ENCODE measurements at places on chromosomes 6 and 20.

- no peak for DNase-seq
Measured at GRCh38 chr20:57900226-57900905, 190.6 kb upstream of the PMEPA1 start.

- no peak for DNase-seq
Measured at GRCh38 chr6:128249429-128249828, 271.0 kb downstream of the PTPRK start.

DNA sequence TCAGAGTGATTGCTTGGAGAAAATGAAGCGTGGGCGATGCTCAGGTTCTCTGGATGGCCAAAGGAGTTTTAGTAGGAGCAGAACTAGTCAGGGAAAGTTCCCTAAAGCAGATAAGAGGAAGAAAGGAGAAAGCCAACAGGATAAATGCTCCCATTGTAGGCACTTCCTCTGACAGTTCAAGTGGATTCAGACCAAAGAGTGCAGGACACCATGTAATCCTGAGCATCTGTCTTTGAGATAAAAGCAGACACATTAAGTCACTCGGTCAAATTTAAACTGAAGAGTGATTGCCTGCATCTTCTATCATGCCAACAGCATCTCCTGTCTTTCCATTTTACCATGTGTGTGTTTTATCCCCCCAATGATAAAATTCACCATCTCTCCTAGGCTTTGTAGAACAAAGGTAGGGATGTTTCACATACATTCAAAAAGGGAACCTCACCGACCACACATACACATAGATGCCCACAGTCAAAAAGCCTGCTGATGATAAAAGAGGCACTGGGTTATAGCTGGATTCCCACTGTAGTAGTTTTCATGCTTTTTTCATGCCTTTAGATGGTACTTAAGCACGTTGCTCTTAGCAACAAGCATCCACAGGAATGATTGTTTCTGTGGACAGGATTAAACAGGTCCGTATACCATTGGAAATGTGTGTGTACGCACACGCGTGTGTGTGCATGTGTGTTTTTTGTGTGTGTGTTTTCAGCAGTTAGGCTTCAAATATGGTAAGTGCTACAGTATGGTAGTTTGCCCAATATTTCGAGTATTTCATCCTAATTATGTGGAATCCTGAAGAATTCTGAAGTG is 7.0 kb downstream of the GRIK2 start:
- no peak for DNase-seq

DNA sequence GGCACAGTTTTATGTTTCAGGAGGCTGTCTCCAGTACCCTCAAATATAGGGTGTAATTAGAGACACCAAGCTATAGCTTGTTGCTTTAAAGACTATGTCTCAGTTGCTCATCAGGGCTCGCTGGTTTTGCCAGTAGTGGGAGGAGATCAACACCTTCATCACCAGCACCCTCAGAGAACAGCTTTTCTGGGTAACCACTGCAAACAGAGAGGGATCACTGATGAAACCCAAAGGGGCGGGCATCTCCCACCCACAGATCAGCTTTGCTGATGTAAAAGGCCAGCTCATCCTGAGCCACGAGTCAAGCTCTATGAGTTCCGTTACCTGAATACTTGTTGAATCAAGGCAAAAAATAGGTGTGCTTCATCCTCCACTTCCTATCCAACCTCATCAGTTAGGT is 187.7 kb downstream of the AIG1 start:
- DNase-seq = no peak

DNA sequence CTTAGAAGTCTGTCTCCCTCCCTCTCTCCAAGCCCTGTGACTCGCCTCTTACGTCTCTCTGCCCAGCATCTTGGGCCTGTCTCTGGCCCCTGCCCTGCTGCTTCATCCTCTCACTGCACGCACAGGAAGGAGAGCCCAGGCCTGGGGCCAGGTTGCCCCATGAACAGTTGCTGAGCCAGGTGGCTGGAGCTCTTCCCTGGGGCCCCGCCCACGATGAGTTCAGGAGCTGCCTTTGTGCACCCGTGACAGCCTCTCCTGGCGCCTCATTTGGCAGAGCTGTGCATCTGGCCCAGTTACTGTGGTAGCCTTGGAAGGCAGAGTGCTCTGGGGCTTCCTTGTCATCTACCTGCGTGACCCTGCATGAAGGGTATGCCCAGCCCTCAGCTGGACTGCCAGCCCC is 44.5 kb downstream of the SLC52A3 start:
- DNase-seq = no peak

GRCh38 chr6:26170951-26171841 is 84.0 kb downstream of the HFE start:
- no peak for DNase-seq

DNA sequence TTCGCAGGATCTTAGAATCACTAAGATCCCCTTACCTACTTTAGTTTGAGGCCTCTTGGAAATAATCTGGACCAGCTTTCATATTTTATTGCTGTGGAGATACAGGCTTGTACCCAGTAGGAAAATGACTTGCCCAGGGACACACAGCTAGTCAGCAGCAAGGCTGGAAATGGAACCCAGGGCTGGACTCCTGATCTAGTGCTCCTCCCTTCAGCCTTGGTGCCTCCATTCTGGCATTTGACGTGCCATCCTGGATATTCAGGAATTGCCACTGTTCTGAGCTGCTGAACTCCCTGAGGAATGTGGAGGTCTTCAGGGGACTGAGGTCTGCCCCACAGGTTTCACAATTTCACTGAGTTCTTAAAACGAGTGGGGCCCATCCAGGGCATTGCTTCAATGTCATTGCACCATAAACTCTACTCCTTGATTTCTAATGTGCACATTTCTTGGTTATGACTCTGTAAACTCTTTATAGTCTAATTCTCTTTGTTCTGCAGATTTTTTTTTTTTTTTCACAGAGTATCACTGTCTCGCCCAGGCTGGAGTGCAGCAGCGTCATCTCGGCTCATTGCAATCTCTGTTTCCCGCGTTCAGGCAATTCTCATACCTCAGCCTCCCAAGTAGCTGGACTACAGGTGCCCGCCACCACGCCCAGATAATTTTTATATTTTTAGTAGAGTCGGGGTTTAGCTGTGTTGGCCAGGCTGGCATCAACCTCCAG is 26.7 kb upstream of the CDKN1A start:
- DNase-seq = no peak

- DNase-seq = no peak
Measured at GRCh38 chr6:44270526-44271405, 516 bp downstream of the TMEM151B start.

- no peak for DNase-seq
Measured at GRCh38 chr6:136772685-136773472, 19.4 kb downstream of the MAP3K5 start.

- DNase-seq = no peak
Measured at GRCh38 chr20:19760371-19760721, 2.3 kb downstream of the RIN2 start.

GRCh38 chr6:572596-573265 is 84.2 kb downstream of the HUS1B start:
- no peak for DNase-seq

GRCh38 chr6:30238178-30238795 is 25.1 kb upstream of the TRIM26 start:
- DNase-seq = no peak

DNA sequence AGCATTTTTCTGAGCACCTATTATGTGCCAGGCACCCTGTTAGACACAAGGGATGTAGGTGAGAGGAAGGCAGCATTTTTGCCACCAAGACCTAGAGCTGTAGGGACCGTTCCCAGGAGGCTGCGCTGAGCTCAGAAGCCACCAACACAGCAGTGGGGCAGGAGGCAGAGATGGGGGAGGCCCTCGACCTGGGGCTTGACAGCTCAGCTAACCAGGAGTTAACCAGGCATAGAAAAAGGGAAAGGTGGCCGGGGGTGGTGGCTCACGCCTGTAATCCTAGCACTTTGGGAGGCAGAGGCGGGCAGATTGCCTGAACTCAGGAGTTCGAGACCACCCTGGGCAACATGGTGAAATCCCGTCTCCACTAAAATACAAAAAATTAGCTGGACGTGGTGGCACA is 29.5 kb downstream of the KIF25 start:
- DNase-seq = no peak

DNA sequence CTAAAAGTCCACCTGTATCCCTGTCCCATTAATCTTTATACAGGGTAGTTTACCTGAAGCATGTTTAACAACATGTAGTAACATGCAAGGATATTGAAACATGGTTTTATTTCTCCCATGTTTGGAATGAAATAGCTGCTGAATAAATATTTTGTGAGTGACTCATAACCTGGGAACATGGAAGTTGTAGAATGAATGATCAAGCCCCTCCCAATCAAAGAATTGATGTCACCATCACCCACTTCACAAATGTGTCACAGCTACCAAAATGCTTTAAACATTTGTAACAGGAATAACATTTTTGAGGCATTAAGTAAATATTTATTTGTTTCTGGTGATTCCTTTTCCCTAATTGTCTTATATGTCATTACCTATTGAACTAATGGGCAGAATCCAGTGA is 58.9 kb upstream of the TNFAIP3 start:
- DNase-seq = no peak

DNA sequence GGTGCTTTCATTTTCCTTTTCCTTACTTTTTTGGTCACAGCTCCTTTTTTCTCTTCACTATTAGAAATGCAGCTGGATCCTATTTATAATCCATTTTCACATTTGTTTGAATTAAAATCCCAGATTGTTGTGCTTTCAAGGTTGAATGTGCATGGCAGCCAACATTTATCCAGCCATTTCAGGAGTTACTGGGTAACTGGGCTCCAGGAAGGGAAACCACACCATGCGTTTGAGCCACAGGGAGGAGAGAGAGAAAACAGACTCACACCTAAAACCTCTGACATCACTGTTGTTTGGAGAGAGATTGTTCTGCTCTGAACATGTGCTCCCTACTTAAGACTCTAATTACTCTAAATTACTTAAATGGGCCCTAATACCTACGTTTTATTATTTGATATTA is 173.4 kb downstream of the BMP2 start:
- DNase-seq = no peak

GRCh38 chr6:98627129-98627775 is 207.1 kb upstream of the POU3F2 start:
- no peak for DNase-seq

DNA sequence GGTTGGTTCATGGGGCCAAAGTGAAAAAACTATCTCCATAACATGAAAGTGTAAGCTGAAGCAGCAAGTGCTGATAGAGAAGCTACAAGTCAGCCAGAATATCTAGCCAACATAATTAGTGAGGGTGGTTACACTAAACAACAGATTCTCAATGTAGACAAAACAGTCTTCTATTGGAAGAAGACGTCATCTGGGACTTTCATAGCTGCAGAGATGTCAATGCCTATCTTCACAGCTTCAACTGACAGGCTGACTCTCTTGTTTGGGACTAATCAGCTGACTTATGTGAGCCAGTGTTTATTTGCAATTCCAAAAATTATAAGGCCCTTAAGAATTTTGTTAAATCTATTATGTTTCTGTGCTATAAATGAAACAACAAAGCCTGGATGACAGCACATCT is 63.2 kb downstream of the GMDS start:
- DNase-seq = no peak

DNA sequence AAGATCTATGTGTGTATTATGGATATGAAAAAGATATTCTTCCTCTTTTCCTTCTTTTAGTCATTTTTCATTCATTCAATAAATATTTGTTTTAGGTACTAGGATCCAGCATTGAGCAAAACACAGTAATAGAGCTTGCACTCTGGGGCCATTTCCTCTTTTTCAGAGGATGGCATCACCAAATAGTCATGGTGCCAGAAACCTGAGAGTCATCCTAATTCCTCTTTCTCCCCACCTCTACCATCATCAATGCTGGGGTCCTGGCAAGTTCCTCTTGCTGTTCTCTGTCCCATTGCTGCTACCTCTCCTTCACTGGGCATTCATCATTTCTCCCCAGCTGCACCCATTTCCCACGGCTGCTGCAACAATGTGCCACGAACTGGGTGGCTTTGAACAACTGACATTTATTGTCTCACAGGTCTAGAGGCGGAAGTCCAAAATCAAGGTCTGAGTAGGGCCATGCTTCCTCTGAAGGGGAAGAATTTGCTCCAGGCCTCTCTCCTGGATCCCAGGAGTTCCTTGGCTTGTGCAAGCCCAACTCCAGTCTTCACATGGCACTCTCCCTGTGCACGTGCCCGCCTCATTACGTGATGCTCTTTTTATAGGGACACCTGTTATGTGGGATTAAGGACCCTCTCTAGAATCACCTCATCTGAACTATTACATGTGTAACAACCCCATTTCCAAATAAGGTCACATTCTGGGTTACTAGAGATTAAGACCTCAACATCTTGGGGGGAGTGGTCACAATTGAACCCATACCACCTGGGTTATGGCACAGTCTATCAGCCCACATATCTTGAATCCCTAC is 9.5 kb upstream of the IGF2R start:
- no peak for DNase-seq

DNA sequence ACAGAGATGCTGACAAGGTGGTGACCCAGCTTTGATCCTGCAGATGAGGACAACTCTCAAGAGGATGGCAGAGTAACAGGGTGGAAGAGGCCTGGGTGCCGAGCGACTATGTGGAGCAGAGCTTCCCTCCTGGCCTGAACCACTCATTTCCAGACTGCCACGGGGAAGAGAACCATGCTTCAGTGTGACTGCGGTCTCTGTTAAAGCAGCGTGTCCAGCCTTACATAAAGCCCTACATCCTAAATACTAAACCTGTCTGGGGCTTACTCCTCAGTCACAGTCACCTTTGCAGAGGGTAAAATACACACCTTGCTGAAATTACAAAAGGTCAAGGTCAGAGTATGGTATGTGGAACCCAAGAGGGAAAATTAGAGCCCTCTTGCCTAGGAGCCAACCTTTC is 312.9 kb downstream of the CDC5L start:
- no peak for DNase-seq

GRCh38 chr20:21126581-21126870 is 644 bp downstream of the KIZ start:
- no peak for DNase-seq

Data from activated gamma-delta T cell treated with anti-CD3 and anti-CD28 coated beads, Interleukin-2, amount 50 U/mL, for 16 hours (primary cell).